ENCODE measurements at places on chromosomes 2 and 18.

GRCh38 chr2:107698861-107699260 is 127.8 kb upstream of the RGPD4 start:
- DNase-seq, result no peak

DNA sequence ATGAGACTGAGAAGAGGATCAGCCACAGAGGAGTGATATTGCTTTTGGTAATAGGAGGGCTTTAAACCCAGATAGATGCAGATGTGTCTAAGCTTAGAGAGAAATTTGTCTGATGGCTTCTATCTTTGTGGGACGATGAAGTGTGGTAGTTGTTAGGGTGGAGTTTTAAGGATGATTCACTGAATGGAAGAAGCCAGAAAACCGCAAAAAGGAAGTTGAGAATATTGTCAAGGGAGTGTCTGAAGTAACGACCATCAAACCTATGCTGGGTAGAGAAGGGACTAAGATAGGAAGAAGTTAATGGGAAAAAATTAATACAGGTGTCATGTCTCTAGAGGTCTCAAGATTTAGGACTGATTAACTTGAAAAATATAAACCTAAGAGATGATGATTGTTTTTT is 195.6 kb upstream of the MC4R start:
- DNase-seq, result peak; percentile 89

- DNase-seq, result peak; percentile 43
Observed at GRCh38 chr2:150459281-150459680, 28.2 kb downstream of the RND3 start.

- DNase-seq, result no peak
Observed at GRCh38 chr2:27734305-27734704, 37.2 kb upstream of the MRPL33 start.

GRCh38 chr2:236541008-236541562 is 28.5 kb upstream of the ACKR3 start:
- DNase-seq, result no peak

DNA sequence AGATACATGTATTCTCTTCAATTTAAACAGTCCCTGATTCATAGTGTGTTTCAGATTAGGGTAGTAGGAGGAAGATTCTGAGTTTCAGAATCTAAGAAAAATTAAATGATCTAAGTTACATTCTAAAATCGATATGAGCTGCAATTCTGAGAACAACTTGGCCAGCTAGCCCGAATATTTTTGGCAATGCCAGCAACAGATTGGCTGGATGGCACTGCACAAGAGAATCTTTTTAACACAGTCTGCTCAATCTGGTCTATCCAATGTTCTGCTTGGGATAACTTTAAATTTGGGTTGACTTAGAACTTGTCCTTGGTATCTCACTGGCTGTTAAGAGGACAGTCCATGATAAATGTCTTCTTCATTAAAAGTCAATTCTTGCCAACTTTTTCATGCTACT is 853.9 kb downstream of the NRXN1 start:
- DNase-seq, result no peak

DNA sequence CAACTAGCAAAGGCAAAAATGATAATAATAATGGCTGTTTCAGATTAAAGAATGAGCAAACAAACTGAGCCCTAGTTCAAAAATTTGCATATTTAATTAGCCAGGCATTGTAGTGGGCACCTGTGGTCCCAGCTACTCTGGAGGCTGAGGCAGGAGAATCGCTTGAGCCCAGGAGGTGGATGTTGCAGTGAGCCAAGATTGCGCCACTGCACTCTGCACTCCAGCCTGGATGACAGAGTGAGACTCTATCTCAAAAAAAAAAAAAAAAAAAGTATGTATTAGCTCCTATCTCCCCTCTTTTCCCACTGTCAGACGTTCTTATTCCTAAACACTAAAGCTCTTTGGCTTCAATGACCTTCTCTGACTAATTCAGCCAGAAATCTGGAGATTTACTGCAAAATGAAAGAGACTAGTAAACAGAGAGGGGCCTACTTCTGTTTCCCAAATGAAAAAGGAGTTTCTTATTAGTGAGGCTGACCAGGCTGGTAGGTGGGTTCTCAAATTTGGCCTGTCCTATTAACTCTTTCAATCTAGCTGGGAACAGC is 3.9 kb upstream of the SRBD1 start:
- no peak for DNase-seq

DNA sequence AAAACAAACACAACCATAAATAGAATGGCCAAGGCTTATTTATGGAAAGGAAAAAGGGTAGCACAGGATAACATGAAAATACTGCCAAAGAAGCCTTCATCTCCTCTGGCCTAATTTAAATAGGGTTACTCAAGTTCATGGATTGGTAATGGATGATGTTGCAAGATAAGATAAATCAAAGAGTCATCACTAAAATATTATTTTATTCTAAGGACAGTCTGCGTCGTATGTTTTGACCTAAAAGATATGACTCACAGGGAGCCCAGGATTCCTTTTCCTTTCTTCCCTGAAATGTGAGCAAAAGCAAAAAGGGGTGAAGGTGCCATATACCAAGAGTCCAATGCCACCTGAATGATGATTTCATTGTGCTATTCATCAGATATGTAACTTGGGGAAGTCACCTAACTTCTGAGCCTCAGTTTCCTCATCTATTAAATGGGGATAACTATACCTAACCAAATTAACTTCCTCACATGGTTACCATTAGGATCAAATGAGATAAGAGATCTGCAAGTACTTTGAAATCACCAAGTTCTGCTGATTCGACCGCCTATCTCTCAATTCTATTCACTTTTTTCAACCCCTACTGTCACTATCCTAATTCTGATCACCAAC is 137.7 kb downstream of the THADA start:
- DNase-seq, result no peak

- DNase-seq, result no peak
Observed at GRCh38 chr2:241571821-241572620, 13.5 kb downstream of the BOK start.

DNA sequence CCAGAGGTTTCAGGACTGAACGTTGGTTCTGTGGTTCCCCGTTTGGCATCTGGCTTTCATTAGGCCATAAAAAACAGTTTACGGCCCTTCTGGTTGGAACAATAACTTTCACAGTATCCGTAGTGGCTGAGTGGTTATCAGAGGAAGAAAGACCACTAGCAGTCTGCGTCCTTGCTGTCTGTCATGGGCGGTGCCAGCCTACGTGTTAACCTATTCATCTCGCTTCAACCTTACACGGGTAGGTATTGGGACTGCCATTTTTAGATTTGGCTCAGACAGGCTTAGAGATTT is 42.6 kb upstream of the ROCK2 start:
- DNase-seq, result no peak

DNA sequence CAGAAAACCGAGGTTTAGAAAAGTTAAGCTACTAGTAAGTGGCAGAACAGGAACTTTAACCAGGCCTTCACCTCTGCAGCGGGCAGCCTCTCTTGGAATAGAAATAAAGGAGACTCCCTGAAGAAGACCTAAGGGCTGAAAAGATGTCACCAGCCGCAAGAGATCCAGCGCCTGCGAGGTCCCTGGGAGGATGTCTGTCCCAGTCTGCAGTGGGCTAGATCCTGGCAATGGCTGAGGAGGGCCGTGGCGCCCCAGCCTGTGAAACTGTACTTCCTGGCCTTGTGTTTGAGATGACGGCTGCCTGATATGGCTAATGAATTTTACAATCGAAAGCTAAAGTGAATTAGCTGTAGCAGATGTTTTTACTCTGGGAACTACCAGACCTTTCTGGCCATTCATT is 300.6 kb upstream of the SALL3 start:
- no peak for DNase-seq

GRCh38 chr18:56501896-56502295 is 136.5 kb downstream of the TXNL1 start:
- DNase-seq, result peak; percentile 25

GRCh38 chr2:95356821-95357700 is 45.4 kb upstream of the FAHD2A start:
- DNase-seq, result no peak

GRCh38 chr2:56705713-56706112 is 521.9 kb downstream of the CCDC85A start:
- DNase-seq, result no peak

DNA sequence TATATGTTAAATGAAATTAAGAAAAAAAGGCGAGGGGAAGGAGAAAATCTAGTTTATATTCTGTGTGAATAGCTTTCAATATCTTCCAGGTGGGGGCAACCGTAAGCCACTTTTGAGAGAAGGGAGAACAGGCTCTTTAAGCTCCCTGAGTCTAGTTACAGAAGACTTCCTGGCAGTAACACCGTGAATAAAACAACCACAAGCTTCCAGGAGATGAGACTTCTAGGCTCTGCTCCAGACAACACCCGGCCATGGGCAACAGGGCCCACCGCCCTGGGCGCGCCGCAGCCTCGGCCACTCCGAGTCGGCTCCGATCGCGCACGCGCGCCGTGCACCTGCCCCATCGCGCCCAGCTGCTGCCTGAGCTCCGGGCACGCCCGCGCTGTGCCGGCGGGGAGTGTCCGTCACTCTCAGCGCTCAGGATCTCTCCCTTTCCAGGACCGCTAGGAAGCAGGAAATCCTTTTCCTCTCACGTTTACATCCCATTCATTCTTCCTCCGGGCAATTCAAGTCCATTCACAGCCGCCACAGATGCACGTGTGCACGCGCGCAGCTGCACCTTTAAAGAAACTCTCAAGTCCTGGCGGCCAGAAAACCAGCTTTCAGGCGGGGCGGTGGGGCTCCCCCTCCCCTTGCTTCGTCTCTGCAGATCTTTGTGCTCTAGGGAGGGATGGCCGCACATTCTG is 19.4 kb upstream of the PAX3 start:
- DNase-seq, result peak; percentile 79

DNA sequence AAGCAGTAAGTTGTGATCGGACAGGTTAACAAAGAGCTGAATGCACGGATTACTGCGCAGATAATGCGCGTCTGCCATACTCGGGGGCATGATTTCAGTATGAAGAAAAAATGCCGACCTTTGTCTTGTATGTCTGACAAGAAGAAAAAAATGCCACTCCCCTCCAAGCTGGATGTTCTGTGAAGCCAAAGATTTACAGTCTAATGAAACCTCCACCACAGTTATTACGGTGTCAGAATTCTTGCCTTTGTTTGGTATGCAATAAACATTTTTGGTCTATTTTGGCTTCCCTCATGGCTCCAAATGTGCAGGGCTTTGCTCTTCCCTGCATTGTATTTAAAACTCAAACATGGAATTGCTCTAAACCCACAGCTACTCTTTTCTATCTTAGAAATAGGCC is 72.2 kb upstream of the THUMPD2 start:
- DNase-seq, result no peak

DNA sequence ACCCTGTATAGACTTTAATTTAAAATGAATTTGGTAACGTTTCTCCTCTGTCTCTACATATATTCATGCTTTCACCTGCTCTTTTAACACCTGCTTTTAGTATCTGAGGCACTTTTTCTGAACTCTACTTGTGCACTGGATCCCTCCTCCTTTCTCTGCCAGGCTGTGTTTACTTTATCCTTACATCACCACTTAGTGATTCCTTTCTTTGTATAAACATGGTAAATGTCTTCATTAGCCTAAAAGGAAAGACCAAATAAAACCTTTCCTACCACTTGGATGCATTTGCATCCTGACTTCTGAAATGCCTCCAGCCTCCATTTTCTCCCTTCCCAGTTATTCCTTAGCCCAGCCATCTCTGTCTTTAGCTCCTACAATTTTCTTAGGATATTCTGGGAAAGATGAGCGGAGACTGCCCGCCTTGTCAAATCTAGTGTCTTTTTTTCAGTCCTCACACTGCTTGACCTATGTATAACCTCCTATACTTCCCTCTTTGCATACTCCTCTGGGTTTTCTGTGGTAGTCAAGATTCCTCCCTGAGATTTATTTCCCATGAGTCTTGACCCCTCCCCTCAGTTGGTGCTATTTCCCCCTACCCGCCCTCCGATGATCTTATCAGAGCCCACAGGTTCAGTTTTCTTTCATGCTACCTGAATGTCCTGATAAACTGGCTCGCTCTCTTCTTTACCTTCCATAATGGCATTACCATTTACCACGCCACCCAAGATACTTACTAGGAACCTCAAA is 44.8 kb downstream of the REL start:
- DNase-seq, result no peak

- peak; percentile 58 for DNase-seq
Observed at GRCh38 chr2:80326214-80326613, 21.7 kb upstream of the LRRTM1 start.

DNA sequence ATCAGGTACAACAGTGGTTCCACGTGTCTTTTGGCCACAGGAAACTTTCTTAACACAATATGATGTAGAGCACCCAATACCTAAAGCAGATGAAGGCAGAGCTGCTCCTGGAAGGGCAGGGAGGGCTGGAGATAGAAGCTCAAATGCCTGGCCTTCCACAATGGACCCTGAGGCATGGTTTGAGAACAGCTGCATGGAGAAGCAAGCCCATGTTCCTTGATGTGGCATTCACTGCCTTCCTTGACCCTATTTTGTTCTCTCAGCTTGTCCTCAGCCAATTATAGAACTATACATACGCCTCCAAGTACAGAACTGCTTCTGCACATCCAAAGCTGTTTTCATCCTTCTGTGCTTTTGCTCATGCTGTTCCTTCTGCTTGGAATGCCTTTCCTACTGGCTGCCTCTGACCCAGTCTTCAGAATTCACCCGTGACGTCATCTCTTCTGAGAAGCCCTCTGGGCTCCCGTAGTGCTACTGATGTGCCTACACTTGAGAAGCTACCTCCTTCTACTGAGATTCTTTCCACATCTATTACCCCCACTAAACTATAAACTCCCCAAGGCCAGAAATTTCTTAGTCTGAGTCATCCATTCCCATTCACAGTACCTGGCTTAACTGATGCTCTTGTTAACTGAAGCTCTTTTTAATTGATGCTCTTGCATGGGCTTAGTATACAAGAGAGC is 69.9 kb downstream of the CHRNA1 start:
- no peak for DNase-seq

GRCh38 chr2:86628091-86628522 is 4.4 kb upstream of the RNF103 start:
- no peak for DNase-seq

DNA sequence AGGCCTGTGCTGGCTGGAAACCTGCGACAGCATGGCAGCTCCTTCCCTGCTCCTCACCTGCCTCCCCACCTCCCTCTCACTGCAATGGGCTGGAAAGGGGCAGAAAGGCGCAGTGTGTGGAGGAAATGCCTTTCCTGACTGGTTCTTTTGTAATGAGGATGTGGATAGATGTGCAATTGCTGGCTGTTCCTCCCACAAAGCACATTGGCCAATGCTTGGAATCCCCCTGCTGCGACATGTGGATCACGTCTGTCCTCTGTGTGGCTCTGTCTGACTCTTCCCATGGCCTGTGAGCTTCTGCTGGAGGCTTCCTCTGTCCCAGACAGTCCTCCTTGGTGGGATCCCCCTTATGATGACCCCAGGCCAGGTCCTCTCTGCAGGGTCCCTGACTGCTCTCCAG is 172.5 kb downstream of the NCK2 start:
- no peak for DNase-seq

GRCh38 chr2:10446631-10447030 is 1.5 kb downstream of the ODC1 start:
- peak; percentile 10 for DNase-seq
